ENCODE measurements at places on chromosomes 3 and 15.

DNA sequence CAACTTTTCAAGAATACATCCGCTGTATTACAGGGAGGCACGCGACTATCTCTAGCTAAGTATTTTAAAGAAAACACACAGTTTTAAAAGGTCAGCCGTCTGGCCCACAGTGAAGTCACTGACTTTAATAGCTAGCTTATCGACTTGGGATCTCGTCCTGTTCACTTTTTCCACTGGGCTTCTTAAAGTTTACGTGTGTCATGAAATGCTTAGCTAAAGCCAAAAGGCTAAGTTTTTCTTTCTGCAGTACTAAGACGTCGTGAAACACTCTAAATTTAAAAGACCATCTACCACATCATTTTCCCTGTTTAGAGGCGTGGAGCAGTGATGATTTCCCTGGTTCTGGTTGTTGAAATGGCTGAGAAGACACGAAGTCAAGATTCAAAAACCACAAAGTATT lies 27.1 kb downstream of the LRIG1 start:
- DNase-seq: no peak

- DNase-seq: no peak
Observed at GRCh38 chr3:15934389-15935195, 136.8 kb upstream of the ANKRD28 start.

DNA sequence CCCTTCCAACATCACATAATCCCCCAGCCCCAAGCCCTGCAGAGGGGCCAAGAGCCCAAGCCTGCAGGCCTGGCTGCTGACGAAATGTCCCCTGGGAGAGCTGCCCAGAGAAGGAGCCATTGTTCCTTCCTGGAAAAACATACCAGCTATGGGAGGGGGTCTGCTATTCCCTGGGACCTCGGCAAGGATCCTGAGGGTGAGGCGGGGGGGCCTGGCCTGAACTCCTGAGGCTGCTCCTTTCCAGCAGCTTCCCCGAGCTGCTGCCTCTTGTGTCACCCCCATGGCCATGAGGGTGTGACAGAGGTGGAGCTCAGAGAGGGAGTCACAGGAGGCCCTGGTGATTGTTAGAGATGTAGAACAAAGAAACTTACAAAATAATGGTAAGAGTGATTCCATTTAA lies 12.9 kb downstream of the LOXL1 start:
- DNase-seq: no peak

DNA sequence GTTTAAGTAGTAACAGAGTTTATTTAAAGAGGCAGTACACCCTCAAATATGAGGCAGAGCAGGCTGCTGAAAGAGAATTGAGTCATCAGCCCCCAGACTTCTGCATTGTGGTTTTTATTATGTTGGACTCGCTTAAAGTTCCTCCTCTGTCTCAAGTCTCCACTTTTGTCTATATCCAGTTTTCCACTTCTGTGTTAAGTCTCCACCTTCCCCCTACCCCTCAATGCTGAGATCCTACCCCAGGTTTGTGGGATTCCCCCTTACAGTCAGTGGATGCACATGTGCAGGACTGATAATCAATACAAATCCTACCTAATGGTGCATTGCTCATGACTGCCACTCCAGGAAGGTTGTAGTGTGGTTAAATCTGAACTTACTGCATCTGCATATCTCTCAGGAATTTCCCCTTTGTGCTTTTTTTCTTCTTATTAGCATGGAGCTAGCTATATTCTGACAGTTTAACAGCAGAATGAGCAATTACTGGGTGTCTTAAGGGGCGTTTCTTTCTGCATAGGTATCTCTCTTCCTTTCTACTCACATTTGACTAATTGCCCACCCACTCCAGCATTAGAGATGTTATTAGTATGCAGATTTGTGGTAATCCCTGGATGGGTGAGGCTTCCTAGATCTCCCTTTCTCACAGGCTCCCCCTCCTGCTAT lies 11.9 kb upstream of the CD200R1L start:
- DNase-seq: peak; percentile 4

DNA sequence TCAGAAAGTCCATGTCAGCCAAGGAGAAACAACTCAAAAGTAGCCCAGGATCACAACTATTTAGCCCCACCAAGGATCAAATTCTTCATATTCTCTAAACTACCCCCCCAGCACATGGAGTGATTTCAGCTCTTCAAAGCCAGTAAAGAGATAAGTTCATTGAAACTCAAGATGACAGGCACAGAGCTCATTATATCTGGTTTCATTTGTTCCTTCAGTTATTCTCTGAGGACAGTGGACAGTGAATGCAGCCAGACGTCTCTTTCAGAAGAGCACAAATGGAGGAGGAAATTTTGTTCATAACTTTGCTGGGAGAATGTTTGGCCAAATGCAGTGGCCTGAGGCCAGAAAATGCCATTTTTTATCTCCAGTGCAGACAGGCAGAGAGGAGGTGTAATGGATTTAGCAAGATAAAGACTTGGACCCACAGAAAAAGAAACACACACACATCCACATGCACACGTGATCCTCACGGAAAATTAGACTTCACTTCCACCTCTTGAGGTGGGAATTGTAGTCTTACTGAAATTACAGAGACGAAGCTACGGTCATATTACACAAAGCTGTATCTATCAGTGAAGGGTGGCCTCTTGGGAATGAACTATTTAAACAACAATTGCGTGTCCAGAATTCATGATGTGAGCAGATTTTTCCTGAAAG lies 64.6 kb downstream of the HES1 start:
- DNase-seq: no peak

GRCh38 chr15:50933341-50933740 lies 24.9 kb downstream of the AP4E1 start:
- DNase-seq: no peak

GRCh38 chr3:48112813-48113212 lies 75.4 kb downstream of the CDC25A start:
- DNase-seq: no peak

DNA sequence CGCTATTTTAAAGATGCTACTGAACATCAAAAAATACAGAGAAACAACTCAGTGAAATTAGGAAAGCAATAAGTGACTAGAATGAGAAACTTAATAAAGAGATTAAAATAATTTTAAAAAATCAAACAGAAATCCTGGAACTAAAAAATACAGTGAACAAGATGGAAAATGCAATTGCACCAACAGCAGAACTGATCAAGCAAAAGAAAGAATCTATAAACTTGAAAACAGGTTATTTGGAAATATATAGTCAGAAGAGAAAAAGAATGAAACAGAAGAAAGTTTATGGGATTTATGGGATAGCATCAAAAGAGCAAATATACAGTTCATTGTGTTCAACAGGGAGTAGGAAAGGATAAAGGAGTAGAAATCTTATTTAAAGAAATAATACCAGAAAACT lies 53.3 kb downstream of the MEX3B start:
- no peak for DNase-seq

GRCh38 chr3:70800951-70801350 lies 488.5 kb upstream of the MDFIC2 start:
- DNase-seq: no peak

DNA sequence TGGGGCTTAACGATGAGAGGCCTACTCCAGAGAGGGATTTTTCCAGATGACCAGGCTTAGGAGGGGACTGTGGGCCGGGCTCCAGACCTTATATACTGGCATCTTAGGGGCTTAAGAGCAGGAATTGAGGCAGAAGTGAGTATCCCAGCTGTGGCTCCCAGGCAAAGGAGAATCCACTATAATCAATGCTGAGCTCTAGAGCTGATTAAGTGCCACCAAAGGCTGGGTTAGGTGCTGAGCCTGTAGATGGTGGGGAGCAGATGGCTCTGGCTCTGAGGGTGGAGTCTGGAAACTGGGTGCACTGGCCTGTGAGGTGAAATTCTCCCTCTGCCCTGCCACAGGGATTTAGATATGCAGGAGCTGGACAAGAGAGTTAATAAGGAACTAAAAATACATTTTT lies 23.2 kb downstream of the IRAK2 start:
- DNase-seq: no peak

GRCh38 chr3:128573707-128574162 lies 76.9 kb downstream of the RPN1 start:
- no peak for DNase-seq

- DNase-seq: no peak
Observed at GRCh38 chr15:69317392-69317841, 18.7 kb downstream of the PAQR5 start.

GRCh38 chr3:57031631-57032541 lies 28.6 kb upstream of the SPATA12 start:
- no peak for DNase-seq

GRCh38 chr3:67653425-67654098 lies 850 bp downstream of the SUCLG2 start:
- DNase-seq: no peak

All from epithelial cell of esophagus (primary cell).